Activated effector memory CD4-positive, alpha-beta T cell treated with Interleukin-2 at 50 U/mL for 16 hours (primary cell): ENCODE measurements at places on chromosomes 6 and 20.

DNA sequence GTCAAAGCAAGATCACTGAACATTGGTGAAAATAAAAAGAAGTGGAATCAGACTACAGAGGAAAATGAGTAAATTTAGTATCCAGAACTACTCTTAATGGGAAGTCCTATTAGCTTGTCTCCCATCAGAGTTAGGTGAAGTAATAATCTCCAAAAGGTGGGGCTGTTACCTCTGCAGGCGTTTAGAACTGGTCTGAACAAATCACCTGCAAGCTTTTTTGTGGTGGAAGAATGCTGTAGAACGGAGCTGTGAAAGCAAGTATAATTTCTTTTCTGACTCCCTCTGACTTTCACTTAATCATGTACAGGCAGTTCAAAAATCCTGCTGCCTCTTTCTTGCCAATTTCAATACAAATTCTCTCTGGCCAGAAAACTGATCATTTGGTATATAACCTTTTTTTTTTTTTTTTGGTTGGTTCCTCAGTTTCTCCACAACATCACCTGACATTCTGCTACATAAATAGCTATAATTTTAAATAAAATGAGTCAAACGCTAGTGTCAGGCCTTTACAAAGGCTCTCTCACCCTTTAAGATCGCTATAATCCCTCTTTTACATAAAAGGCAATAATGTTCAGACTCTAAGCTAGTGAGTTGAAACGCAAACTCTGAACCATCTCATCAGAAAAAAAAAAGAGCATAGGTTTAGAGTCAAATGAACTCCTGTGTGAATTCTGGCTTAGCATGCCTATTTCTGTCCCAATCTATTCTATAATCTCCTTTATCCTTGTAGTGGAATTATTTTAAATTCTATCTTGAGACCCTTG lies 38.8 kb downstream of the CITED2 start:
- DNase-seq: no peak

DNA sequence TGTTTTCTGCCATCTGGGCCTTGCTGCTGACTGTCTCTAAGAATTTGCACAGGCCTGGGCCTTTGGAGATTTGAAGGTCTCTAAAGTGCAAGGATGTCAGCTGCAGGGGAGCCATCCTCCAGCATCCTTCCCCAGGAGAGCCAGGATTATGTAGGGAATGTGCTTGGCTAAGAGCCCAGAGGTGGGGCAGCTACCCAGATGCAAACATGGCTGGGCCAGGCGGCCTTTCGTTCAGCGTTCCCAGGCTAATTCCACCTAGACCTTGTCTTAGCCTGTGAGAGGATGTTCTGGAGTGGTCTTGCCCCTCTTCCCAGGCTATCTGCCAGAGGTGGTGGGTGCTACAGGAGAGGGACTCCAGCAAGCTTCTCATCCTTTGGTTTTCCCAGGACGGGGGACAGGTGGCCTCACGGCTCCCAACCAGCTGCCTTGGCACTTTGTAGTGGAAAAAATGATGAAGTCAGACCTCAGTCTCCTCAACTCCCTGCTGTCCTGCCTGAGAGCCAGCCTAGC lies 7.7 kb upstream of the PTGIS start:
- DNase-seq: no peak

DNA sequence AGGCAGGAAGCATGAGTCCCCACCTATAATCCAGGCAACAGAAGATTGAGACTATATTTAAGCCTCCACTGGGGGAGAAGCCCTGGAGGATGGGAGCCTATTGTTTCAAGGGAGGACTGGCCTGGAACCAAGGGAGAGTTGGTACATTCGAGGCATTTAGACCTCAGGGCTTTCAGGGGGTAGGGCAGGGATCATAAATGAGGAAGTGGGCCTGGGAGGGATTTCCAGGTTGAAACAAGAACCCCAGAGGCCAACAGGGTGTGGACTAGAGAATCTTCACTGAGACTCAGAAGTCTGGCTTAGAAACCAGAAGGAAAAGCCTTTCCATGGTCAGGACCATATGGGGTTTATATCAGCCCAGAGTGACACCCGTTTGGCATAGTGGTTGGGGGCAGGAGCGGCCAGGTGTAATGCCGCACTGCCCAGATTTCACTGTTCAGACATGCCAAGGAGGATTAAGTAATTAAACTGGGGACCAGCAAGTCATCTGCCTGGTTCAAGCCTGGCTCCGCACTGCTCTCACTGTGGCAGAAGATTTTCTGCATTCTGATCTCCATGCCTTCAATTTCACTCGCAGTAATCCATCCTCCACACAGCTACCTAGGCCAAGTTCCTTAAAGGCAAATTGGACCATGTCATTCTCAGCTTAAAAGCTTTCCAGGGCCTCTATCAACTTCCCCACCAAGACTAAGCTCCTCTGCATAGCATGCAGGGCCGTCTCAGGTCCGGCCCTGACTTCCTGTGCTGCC lies 17.8 kb downstream of the LRFN2 start:
- DNase-seq: no peak

DNA sequence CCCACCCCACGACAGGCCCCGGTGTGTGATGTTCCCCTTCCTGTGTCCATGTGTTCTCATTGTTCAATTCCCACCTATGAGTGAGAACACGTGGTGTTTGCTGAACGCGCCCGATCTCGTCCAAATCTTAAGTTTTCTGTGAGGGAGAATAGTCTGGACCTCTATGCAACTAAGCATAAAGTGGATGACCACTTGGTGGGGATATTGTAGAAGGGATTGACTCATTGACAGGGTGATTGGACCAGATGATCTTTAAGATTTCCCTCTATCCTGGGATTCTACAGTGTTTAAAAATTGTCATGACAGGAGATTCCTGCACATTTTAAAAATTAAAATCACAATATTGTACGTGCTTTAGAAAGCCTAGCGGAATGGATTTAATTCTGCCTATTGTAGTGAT lies 141.3 kb downstream of the TRMT11 start:
- no peak for DNase-seq

DNA sequence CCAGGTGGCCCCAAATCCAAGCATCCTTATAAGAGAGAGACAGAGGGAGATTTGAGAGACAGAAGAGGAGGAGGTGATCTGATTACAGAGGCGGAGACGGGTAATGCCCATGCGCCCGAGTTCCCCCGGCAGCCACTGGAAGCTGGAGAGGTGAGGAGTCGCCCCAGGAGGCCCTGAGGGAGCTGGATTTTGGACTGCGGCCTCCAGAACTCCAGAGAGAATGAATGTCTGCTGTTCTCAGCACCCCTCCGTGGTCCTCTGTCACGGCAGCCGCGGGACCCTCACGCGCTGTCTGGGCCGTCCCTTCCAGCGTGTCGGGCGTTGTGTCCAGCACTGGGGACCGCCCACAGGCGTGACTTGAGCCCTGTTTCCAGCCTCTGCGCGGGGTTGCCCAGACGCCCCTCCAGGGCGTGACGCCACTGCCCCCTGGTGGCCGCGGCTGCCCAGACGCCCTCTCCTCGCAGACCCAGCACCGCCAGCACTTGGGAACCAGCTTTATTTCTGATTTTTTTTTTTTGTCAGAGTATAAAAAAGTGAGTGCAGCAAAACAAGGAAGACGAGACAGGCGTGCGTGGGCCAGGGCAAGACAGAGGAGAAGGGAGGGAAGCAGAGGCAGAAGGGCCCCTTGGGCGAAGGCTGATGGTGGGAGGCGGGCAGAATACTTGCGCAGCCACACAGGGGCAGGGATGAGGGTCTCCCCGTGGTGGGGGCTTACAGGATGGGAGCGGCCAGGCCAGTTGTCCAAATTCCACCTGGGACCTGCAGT lies 4.1 kb upstream of the ZNF512B start:
- peak; percentile 65 for DNase-seq

DNA sequence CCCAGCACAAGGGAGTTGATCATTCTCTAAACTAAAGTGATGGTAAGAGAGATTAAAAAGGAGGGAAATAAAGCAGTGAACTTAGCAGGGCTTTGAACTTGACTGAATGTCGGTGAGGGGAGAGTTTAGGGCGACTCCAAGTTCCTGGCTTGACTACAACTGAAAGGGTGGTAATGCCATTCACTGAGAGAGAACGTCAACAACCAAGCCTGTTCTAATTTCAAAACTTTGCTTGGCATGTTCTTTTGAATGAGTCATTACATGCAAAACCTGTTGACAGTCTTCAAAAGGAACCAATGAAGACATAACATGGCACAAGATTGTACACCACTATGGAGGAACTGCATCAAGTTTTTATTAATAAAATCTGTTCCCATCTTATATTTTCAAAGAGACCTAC lies 10.3 kb upstream of the MYB start:
- DNase-seq: no peak

DNA sequence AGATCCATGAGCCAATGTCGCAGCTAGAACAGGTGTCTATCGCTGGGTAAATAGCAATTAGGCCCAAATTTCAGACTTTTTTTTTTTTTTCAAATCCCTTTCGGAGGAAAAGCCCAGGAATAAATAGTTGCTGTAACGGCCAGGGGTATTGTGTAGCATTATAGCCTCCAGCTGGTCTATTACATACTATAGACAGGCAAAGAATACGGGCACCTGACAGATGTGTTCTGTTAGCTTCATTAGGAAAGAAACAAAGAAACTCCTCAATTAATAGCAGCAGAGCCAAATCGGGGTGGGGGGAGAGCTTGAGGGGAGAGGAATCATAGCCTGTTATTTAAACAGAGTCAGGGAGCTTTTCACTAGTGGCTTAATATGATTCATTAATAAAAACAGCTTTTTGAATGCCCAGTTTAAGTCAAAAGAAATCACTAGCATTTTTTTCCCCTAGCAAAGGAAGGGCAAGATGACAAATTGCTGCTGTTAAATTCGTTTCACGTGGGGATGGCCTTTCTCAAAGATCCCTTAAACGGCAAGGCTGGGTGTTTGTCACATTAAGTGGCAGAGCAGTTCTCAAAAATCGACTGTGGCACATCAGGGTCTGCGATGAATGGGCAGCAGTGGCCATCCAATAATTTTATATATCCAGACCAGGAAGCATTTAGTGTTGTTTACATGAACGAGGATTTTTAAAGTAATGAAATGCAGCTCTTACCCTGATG lies 139.4 kb downstream of the ID4 start:
- DNase-seq: no peak

GRCh38 chr6:51495096-51495495 lies 592.3 kb downstream of the PKHD1 start:
- DNase-seq: no peak

- peak; percentile 44 for DNase-seq
These were observed 70.0 kb downstream of the SNX5 start for GRCh38 chr20:17898548-17898994.

DNA sequence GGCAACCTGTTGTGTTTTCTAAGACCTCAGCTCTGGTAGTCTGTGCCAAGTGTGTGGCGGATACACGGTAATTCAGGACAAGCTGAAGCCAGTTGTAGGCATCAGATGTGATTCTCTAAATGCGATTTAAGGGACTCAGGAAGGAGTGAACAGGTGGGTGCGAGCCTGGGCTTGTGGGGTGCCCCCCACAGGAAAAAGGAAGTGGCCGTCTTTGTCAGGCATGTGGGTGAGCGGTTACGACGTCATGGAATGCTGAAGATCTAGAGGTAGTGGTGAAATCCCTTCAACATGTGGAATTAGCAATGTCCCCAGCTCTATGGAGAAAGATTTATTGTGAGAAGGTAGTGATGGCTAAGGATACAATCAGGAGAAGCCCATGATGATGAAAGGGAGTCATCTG lies 95.1 kb upstream of the EXOC2 start:
- DNase-seq: no peak

DNA sequence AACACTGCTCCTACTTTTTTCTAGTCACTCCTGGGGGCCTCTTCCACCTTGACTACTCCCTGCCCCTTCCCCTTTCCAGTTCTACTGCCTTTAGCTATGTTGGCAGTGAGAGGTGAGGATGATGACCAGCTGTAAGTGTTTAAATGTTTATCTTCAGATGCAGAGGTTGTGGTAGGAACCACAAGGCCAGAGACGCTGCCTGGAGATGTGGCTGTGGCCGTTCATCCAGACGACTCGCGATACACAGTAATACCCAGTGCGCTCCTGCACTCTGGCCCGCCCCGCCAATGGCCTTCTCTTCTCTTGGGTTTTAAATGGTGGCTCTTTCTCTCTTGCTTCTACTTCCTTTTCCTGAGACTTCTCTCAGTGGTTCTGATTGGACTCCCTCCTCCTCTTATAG lies 4.6 kb downstream of the VARS2 start:
- no peak for DNase-seq

- DNase-seq: no peak
These were observed 84.2 kb downstream of the MYB start for GRCh38 chr6:135265278-135265677.

DNA sequence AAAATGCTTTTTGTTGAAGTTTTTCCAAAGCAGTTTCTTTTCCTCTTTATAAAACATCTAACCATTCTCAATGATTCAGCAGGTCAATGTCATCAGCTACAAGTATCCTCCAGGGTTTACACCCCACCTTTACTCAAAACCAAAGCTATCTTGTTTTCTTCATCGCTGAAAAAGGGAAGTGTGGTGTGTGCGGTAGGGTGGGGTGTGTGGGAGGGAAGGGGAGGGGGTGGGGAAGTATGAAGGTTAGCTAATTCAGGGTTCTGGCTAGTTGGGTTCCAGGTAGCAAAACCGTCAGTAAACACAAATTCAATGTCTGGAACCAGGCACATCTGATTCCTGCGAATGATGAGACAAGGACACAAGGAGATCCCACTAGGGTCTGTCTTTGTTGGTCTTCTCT lies 189.6 kb downstream of the GJA10 start:
- DNase-seq: peak; percentile 37

- DNase-seq: no peak
These were observed 12.0 kb downstream of the LPIN3 start for GRCh38 chr20:41352666-41353065.

GRCh38 chr6:108580646-108581045 lies 19.9 kb downstream of the FOXO3 start:
- DNase-seq: no peak

GRCh38 chr6:11324453-11325015 lies 92.1 kb upstream of the NEDD9 start:
- no peak for DNase-seq

DNA sequence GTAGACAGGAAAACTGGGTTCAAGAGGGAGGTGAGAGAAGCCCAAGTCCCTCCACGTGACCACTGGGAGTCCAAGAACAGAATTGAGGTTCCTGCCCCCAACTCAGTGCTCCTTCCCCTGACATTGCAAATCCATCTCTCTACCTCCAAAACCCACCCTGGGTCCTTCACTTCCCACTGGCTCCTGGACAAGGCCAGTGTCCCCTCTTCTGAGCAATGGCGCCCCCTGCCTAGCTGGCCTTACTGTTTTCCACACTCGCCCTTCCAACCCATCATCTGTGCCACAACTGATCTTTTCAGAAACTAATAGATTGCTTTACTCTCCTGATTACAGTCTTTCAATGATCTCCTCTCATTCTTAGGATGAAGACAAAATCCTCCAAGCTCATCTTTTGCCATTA lies 200.3 kb downstream of the ANKRD60 start:
- no peak for DNase-seq

DNA sequence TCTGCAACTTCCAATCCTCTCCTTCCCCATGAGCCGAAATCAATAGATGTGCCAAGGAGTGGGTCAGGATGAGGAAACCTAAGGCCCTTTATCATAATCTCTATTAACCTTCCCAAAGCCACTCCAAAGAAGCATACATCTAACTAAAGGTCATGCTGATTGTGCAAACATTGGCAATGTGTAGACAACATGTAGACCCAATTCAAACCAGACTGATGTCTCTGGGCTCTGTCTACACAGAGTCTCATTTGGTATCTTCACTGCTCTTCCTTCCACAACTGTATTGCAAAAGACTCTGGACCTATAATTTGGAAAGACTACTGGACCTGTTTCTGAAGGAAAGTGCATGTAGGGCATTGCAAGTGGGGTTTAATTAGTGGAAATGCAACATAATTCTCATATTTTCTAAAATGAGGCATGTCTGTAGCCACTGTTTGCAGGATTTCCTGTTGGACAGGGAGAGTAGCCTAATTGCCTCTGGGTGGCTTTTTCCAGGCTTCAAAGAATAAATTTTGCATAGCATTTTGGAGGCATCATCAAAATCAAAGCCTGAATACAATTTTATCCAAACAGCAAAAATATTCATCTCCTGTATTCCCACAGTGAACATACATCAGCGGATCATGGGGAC lies 35.0 kb upstream of the MLIP start:
- no peak for DNase-seq
